ENCODE measurements at places on chromosomes 1 and 21. TPM values are rescaled to one million over a fixed set of nuclear protein-coding genes. Genes with fewer than 3 reads are reported as not detected.
A peak's percentile ranks its signal among the peaks of the same experiment; 100 is the strongest.

LHX8 gene
- 0.05 TPM for polyA plus RNA-seq

KIF17 gene
- 3.7 TPM for polyA plus RNA-seq

SPAG17 gene
- polyA plus RNA-seq = 0.09 TPM

PADI2 gene
- 0.10 TPM for polyA plus RNA-seq

PGBD5 gene
- 0.07 TPM for polyA plus RNA-seq

ELAPOR1 gene
- 1.1 TPM for polyA plus RNA-seq

- DNase-seq = peak; percentile 23
These were observed 474.7 kb downstream of the NUF2 start for GRCh38 chr1:163796394-163796821.

- DNase-seq = no peak
These were observed 63.0 kb downstream of the HIVEP3 start for GRCh38 chr1:41855713-41856112.

DNA sequence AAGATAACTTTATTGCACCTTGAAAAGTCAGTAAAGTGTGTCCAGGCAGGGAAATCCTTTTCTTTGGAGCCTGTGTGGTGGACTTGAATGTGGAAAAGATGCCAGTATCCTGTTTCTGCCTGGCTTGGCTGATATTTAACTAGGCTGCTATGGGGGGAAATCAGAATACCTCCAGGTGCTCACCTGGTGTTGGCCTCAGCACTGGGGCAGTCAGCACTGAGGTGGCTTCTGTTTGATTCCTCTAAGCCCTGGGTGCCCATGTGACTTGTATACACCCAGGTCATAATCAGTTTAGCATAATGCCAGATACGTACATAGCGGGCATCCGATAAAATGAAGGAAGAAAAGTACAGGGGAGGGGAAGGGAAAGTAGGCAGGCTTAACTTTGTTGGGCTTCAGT is 7.2 kb downstream of the PHGDH start:
- no peak for DNase-seq

GRCh38 chr1:161770250-161770649 is 4.1 kb downstream of the ATF6 start:
- DNase-seq = no peak

- DNase-seq = no peak
These were observed 98.0 kb upstream of the HP1BP3 start for GRCh38 chr1:20885121-20885520.

DNA sequence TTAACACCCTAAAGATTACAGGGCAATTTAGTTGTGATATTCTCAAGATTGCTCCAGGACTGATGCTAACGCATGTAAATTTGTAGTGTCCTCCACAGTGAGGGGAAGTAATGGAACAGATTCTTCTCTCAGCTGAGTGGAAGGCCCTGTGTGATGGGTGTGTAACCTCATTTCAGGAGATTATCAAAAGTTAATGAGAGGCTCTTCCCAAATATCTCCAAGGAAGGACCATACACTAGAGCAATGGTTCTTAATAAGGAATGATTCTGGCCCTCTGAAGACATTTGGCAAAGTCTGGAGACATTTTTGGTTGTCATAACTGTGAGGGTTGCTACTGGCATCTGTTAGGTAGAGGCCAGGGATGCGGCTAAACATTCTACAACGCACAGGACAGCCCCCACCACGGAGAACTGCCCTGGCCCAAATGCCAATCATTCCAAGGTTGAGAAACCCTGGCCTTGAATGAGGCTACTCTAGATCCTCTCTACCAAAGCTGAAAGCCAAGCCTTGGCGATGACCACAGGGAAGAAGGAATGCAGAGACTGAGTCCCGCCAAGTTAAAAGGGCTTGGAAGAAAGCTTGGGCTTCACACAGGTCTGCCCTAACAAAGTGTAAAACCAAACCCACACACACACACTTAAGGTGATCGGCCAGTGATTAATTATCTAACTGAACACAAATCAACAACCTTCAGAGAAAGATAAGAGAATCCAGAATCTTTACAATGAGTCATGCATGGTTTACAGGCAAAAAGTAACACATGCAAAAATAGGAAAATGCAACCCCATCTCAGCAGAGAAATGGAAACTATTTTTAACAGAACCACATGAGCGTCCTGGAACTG is 135.8 kb downstream of the SYF2 start:
- DNase-seq = no peak

GRCh38 chr21:37041706-37042271 is 31.1 kb downstream of the PIGP start:
- DNase-seq = no peak

DNA sequence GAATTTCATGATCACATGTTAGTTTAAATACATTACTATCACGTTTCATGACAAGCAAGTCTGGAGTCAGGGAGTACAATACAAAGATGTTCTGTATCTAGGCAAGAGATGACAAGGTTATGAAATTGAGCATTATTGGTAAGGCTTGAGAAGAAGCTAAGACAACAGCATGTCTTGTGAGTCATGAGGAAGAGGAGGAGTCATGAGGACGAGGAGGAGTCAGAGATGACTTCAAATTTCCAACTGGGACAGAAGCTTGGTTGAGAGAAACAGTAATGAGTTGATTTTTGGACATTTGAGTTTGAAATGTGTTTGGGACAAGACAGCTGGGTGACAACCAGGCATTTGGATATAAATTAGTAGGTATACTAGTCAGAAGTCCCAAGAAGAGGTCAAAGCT is 4.3 kb upstream of the UBE2U start:
- no peak for DNase-seq

- no peak for DNase-seq
These were observed 507 bp downstream of the AK5 start for GRCh38 chr1:77282187-77282865.

- DNase-seq = no peak
These were observed 44.0 kb downstream of the PLPP3 start for GRCh38 chr1:56535362-56535761.

DNA sequence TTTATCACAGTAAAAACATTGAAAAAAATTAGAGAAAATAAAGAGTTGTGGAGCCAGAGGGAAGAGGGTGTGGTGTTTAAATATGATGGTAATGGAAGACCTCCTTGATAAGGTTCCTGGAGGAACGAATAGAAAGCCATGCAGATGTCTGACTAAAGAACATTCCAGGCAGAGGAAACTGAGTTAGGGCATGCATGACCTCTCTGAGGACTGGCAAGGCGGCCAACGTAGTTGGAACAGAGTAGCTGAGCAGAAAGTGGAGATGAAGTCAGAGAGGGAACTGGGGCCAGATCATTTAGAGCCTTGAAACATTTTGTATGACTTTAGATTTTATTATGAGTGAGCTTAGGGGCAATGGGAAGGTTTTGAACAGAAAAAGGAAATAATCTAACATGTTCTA is 377.5 kb downstream of the HLX start:
- DNase-seq = no peak

DNA sequence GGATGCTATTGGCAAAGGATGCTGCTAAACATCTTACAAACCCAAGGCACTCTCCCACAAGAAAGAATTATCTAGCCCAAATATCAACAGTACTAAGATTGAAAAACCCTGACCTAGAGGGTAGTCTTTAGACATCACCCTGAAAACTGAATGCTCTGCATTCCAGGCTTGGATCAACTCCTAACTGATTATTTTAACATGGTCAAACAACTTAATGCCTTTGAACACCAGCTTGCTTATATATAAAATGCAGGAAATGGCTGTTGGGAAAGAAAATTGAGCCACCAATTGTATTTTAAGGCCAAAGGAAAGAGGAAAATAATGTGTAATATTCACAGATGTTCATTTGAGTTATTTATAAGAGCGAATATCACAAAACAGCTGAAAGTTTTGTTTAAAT is 72.2 kb upstream of the C1orf87 start:
- DNase-seq = no peak

DNA sequence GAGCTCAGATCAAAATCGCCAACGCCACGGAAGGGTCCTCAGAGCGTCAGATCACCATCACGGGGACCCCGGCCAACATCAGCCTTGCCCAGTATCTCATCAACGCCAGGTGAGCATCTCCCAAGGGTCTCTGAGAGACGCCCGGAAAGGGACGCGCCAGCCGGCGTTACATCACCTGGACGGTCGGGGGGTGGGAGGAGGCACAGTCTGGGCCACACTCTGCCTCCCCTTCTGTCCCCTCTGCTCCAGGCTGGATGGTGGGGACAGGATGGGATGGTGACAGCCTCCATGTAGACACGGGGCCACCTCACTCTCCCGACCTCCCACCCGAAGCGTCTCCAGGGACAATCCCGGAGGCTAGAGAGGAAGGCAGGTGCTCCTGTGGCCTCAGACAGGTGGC is 41.5 kb upstream of the COL6A1 start:
- no peak for DNase-seq

GRCh38 chr1:65045022-65045817 is 78.9 kb upstream of the JAK1 start:
- DNase-seq = no peak

DNA sequence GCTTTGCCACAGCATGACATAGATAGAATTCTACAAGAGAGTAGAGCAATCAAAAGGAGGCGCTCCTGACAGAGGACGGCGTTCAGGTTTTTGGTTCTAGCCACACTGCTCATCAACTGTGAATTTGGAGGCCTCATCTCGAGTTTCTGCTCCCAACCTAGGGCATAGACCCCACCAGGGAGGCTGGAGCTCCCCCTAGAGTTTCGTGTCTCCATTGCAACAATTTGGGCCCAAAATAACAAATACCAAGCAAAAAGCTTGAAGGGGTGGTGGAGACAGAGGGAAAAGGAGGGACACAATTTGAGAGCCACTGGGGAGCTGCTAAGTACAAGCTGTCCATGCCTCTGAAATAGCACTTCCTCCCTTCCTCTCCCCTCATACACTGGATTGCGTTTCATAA is 297.0 kb downstream of the GPATCH2 start:
- DNase-seq = no peak

DNA sequence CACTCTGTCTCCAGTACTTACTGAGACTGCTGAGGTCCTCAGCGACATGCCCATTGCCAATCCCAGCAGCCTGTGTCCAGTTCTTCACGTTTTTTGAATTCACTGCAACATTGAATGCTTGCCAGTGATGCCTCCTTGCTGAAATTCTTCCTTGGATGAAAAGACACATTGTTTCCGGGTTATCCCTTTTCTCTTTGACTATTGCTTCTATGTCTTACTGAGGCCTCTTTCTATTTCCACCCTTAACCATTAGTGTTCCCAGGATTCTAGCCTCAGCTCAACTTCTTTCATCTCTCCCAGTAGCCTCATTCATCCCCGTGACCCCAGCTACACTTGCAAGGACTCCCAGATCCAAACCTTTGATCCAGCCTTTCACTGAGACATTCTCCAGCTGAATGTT is 46.5 kb upstream of the KIF26B start:
- DNase-seq = no peak

DNA sequence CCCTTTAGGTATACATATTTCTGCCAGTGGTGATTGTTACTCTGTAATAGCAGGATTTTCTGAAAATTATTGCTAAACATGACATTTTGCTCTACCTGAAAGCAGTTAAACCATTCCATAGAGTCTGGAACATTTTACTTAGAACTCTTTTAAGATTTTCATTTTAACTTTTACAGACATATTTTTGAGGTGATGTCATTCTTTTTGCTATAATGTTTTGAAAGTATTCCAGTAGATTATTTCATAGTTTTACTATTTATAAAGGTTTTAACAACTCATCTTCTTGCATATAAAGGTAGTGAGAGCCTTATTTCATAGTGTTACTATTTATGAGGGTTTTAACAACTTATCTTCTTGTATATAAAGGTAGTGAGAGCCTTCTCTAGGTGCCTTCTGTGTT is 42.9 kb downstream of the PTBP2 start:
- no peak for DNase-seq

- no peak for DNase-seq
These were observed 3.0 kb upstream of the KCND3 start for GRCh38 chr1:111992476-111992875.

DNA sequence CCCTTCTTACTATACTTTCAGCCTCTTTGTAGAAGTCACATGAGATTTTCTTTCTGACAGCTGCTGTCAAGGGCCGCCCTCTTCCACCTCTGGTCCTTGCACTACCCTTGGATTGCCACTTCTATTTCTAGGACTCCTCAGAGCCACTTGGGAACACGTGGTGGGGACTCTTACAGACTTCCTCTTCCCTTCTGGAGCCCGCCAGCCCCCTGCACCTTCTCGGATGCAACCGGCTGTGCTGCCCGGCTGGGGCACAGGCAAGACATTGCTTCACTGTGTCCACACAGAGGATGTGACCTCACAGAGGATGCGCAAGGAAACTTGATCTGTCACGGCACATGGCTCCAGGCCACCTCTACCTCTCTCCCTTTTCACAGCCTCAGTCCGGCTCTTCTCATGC is 2.4 kb upstream of the IKBKE start:
- no peak for DNase-seq

DNA sequence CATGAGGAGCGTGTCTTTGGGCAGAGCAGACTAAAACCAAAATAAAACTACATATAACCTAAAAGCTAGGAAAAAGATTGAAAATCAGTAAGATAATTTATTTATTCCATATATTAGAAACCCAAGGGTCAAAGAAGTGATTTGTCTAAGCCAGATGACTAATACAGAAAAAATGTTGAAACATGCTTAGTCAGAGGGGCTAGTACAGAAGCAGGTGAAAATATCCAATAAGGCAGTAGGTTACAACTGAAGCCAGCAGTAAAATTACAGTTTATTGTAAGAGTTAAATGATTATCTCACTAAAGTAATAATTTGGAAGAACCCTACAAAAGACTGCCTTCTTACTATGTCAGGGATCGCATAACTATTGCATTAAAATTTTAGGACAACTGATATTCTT is 1190.9 kb upstream of the PRMT6 start:
- DNase-seq = no peak

GRCh38 chr1:151059109-151060006 is at the start of gene CDC42SE1:
Gene CDC42SE1, minus strand, starts transcription at chr1:151059622. Its CDS starts 3,892 bp downstream, at chr1:151055730.
- DNase-seq = no peak

DNA sequence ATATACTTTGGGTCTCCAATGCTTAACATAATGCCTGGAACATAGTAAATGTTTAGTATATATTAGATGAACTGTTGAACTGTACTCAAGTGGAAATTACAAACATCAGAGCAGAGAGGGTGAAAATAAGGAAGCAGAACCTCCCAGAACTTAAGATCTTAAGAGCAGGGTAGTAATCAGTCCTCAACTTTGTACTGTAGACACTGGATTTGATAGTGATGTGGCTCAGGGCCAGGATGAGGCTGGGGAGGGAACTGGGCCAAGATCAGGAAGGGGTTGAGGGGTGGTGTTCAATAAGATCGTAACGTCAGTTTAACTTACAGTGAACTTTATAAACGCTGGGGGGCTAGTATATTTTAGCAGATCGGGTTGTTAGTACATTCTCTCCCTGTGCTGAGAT is 15.4 kb downstream of the MPZL1 start:
- DNase-seq = no peak

DNA sequence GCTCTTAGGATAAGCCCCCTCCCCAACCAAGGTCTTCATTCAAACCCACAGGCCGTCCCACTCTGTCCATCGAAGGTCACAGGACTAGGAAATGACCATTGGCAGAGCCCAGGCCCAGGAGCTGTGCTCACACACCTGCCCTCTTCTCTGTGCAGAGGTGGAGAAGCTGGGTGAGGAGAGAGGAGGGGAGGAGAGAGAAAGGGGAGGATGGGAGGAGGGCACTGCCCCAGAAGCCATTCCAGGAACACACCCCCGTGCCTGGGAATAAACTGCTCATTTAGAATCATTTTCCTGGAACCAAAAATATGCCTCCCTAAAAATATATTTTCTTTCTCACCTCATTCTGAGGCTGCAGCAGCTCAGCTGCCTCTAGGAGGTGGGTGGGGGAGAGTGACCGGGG is 6.4 kb upstream of the SDC3 start:
- no peak for DNase-seq
